Activated naive CD4-positive, alpha-beta T cell (primary cell): ENCODE measurements at places on chromosomes 16 and 17.

GRCh38 chr16:67183-67791, 5.1 kb downstream of the RHBDF1 start:
- no peak for DNase-seq

- no peak for DNase-seq
Observed at GRCh38 chr17:17681744-17682292, 560 bp downstream of the RAI1 start.

GRCh38 chr16:50705436-50706110, 12.2 kb downstream of the NOD2 start:
- DNase-seq, result no peak

DNA sequence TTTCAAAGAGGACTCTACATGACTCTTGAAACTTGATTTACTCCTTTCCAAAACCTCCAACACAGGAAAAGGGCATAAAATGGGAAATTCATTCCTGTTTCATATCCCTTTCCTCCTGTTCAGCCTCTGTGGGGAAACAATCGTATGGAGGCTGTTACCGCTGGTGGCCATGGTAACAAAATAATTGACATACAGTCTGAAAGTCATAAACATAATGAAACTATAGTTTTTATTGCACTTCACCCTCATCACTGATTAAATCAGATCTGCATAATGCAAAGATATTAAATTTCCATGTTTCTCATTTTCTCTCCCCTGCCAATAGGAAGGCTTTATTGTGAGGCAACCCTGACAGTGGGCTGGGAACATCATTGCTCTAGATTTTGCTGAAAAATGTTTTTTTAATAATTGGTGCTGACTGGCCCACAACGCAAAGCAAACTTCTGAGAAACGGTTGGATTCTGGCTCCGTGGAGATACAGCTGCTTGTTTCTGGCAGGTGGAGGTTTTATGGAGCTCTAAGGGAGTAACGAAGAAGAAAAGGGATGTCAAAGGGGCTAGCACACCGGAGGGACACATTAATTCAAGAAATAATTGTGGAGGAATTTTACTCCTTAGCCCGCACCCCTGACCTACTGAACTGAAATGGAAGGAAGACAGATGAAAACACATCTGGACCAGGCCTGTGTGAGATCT, 154.2 kb upstream of the SHISA6 start:
- DNase-seq, result no peak

DNA sequence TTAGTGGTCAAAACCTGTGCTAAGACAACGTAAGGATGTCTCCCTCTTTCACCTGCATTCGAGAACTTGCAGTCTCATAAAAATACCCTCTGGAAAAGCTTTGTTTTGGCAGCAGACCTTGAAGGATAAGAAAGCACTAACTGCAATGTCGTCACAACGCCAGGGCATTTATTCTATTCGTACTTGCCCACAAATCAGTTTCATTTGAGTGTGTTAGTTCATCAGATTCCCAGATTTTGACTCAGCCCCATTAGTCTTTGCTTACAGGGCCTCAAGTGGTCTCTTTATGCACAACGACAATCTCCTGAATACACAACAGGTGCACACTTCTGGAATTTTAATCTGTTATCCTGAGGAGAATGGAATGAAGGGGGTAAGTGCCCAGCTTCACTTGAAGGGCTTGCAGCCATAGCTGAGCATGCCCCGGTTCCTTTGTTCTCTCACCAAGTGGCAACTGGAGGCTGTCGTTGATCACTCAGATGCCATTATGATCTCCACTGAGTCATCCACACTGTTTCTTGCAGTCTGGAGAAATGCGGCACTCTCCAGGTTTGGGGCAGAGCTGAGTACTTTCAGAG, 58.8 kb downstream of the CLEC19A start:
- DNase-seq, result no peak

DNA sequence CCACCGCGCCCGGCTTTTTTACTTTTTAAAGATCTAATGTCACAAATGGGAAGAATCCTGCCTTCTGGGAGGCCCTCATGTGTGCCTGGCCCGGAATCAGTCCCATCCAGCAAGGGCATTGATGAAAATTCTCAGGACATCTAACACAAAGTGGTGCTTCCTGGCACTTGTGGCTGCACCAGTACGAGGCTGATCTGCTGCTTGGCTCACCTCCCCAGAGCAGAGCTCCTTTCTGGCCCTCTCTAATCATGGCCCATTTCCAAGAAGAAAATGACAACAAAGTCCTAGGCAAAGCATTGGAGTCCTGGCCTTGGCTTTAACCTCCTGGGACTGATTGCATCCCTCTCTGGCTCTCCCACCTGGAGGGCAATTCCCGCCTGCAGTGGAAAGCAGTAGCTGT, 50.7 kb upstream of the SIAH1 start:
- DNase-seq, result no peak

DNA sequence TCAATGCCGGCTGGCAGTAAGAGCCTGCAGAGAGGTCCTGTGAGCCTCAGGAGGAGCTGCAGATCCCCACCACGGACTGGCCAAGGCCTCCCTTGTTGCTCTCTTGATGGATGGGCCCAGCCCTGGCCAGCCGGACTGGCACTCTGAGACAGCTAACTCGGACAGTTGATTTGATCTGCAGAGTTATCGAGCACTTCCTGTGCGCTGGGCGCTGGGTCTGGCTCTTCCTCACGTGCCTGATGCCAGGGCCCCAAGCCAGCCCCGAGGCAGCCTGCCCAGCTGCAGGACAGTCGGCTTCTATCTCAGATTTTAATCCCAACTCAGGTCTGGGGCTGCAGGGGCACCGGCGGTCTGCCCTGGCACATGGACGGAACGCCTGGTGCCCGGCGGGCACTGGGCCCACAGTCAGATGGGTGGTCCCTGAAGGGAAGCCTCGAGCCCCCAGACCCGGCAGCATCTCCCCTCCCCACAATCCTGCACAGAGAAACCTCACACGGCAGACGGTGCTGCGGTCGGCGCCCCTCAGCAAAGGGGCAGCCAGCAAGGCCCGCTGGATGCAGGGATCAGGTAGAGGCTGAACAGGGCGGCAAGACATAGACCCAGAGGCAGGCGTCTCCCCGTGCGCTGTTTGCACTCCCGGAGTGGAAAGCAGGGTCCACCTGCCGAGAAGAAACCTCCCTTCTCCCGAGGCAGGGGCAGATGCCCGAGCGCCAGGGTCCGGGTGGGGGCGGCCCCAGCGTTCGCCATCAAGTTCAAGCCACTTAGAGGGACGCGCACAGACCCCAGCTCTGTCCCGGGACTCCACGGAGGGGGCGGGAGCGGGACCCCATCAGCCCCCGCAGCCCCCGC, 34.0 kb downstream of the TIMM22 start:
- no peak for DNase-seq

- DNase-seq, result no peak
Observed at GRCh38 chr17:71505200-71505599, 615.6 kb upstream of the SOX9 start.

- DNase-seq, result no peak
Observed at GRCh38 chr17:11459861-11460331, 138.4 kb upstream of the DNAH9 start.

DNA sequence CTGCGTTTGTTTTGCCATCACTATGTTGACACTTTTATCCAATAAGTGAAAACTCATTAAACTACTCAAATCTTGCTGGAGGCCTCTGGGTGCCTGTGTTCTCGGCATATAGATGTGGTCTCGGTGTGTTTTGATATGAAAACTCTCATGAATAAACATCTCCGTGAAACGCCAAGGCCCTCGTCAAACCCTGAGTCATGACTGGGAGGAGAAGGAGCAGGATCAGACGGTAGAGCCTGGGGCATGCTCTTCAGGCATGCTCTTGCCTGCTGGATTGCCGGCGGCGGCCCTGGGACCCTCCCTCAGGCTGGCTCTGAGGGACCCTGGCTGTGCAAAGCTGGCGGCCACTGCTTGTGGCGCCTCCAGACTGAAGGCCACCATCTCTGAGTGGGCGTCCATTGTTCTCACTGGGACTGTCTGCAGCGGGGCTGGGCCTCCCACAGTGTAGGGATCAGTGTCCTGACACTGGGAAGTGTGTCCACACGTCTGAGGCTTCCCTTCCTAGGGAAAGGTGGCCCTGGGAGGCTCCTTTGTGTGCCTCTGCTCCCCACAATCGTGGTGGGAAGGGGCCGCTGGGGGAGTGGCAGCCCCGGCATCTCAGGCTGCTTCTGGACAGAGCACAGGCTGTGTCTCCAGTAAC, 1.7 kb upstream of the NPB start:
- DNase-seq, result no peak

DNA sequence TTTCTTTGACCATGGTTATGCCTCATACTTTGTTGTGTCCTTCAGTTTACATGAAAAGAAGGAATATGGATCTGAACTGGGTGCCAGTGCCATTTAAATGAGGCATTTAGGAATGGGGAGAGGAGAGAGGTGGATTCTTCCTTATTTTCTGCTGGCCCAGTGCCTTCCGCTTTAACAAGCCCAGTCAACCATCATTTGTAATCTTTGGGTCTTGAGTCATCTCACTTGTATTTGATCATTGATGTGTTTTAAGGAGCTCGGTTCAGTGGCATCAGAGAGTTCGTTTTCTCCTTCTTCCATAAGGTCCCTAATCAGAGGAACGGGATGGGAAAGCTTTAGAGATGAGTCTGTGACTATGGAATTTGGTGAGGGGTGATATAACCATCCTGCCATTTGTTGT, 334.9 kb downstream of the WWOX start:
- no peak for DNase-seq

- DNase-seq, result no peak
Observed at GRCh38 chr17:22669721-22670120, 977.4 kb downstream of the KCNJ18 start.

DNA sequence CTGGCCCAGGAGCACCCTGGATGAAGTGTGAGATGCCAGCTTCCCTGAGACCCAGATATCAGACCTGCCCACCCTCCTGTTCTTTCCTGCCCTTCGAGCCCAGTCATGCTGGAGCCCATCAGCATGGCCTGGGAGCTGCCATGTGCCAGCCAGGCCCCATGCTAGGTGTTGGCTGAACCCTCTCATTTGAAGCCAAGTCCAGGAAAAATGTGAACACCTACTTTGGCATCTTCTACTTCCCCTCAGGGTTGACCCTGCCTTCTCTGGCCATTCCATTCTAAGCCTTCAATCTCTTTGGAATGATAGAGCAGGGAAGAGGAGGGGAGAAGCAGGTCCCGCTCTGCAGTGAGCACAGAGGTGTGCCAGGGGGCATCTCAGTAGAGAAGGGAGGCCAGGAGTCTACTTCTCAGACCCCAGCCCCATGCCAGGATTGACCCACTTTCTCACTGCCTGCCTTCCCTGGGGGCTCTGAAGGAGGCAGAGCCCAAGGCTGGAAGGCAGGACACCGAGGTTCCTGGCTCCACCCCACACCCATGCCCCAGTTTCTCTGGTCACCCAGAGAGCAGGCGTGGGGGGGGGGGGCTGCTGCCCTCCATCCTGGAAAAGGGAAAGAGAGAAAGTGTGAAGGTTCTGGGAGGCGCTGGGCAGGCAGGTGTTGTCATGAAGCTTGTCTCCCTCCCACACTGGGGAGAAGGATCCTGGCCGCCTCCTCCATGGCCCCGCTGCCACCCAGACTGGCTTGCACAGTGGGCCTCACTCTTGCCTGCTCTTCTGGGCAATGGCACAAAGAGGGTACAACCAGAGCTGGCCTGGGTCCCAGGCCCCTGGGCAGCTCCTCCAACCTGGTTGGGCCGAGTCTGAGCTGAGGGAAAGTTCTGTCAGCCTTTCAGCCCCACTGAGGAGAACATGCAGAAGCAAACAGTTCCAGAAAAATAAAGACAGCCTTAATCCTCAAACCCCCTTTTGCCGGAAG, 9.3 kb downstream of the HDAC5 start:
- no peak for DNase-seq

DNA sequence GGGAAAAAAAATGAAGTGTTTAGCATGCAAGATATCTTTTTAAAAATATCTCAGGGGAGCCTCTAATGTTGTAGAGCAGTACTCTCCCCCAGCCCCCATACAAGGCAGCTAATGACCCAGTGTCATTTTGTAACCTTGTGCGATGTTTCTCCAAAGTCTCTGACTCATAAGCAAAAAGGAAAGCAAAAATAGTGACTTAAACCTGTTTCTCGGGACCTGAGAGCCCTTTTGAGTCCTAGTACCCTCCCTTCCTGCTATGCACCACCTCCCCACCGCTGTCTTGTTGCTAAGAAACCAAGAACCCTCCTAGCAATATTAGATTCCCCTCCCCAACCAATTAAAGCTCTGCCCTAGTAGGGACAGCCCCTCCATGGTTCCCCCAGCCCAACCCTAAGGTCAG, 2.8 kb downstream of the MYCBPAP start:
- no peak for DNase-seq

DNA sequence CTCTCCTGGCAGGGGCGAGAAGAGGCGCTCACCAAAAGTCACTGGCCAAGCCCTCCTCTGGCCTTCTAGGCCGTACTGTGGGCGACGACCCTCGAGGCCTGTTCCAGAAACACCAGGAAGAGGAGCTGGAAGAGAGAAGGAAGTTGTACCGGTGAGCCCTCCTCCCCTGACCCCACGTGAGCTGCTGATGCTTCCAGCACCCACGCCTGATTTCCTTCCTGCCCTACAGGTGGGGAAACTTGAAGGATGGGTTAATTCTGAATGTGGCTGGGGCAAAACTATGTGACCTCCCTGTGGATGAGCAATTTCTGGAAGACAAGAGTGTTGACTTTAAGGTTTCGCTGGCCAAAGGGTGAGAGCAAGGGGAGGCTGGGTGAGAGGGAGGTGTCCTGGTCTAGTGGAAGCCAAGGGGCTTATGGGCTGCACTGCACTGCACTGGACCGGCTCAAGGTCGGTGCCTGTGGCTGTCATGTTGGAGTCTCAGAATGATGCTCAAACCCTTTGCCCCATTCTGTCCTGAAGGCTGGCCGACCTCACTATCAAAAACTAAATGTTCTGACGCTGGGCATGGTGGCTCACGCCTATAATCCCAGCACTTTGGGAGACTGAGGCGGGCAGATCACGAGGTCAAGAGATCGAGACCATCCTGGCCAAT, 6.2 kb downstream of the C17orf100 start:
- no peak for DNase-seq

DNA sequence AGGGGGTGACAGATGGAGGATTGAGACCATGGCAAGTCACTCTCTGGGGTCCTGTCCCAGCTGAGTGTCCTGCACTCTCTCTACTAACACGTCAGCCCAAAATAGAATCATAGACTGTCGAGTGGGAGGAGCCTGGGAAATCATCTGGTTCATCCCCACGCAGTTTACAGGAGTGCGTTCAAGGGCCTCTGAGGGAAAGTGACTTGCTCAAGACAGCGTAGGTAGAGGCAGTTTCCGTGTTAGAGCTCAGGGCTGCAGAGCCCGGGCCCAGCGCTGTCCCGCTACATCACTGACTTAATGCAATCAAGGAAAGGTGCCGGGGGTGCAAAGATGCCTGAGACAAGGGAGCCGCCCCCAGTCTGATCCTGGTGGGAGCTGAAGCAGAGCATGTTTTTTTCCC, 10.3 kb downstream of the GSG1L2 start:
- DNase-seq, result no peak

GRCh38 chr17:49471769-49472168, 23.3 kb upstream of the NGFR start:
- no peak for DNase-seq

- DNase-seq, result no peak
Observed at GRCh38 chr16:88002749-88003148, 51.5 kb downstream of the BANP start.

DNA sequence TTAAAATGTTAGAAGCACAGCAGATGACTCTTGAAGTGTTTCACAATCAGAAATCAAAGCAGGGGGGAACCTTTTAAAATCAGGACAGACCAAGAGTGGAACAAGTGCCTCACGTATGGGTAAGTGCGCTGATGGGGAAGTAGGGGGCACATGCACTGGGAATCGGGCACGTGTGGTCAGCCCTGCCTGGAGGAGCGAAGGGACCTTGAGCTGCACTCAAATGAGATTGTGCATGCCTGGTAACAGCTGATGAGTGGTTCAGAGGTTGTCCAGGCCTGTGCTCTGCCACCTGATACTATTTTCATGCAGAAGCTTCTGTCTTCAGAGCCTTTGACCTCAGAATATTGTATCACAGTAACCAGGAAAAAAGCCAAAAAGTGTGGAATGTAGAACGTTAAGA, 13.7 kb upstream of the XYLT2 start:
- DNase-seq, result no peak
